ENCODE measurements at places on chromosomes 4 and X.
A peak's percentile ranks its signal among the peaks of the same experiment; 100 is the strongest.

GRCh38 chr4:175308236-175308635, 390.1 kb downstream of the ADAM29 start:
- DNase-seq = peak; percentile 50

DNA sequence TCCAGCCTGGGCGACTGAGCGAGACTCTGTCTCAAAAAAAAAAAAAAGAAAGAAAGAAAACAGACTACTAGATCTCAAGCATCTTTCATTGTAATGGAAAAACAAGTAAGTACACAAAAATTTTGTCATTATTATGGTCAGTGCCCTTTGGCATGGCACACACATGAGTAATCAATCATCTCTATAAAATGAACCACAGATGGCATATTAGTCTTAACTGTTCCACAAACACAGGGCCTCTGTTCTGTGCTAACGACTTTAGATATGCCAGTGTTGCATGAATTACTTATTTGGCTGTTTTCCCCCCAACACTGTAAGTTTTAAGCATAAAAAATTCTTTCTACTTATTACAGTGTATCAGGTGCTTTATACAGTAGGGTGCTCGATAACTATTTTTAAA, 90.4 kb downstream of the COX7B2 start:
- no peak for DNase-seq

DNA sequence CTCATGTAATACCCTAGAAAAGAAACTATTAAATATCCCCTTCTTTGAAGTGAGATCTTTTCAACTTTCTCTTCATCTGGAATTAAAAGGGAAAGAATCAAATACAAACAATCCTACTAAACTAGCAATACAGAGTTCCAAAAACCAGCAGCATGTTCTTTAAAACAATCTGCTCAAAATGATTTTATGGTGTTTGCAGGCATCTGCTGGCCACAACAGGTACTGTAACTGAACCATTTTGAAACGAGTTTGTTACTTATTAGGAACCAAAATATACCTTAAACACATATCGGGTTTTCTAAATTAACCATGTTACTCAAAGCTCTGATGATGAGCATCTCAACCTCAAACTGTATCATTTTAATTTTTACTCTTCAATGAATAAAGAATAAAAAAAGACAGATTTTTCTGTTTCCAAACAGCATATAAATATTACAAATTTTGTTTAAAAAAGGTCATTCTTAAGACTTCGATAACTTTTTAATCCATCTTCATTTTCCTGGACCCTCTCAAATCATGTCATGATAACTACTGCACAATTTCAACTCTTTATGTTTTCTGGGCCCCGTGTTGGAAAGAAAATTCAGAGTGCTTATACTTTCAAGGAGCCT, 56.5 kb downstream of the ARAP2 start:
- no peak for DNase-seq

- no peak for DNase-seq
Measured at GRCh38 chr4:2338754-2339457, 77.0 kb upstream of the MXD4 start.

DNA sequence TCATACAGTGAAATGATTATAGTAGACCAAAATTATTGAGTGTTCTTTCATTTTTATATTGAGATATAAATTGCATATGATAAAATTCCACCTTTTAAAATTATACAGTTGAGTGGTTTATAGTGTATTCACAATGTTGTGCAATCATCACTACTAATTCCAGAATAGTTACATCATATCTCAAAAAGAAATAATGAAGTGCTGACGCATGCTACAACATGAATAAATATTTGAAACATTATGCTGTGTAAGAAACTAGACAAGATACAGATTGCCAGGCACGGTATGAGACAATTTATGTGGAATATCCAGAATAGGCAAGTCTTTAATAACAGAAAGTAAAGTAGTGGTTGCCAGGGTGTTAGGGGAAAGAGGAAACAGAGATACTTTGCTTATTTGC, 871.7 kb downstream of the FAM133A start:
- DNase-seq = no peak

DNA sequence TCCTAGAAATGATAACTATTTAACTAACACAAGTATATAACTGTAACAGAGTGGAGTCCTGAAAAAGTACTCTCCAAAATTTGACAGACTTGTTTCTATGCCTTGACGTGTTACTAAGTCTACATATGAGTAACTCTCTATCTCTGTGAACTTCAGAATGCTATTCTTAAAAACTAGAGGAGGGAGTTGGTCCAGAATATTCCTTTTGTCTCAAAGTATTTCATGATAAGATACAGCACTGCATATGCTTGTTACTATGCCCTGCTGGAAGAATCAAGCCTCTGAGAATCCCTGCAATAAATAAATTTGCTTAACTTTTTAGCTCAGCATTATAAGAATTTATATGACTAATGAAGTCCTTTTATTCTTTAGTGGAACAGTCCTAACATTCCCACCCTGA, 50.9 kb upstream of the ATXN3L start:
- no peak for DNase-seq

DNA sequence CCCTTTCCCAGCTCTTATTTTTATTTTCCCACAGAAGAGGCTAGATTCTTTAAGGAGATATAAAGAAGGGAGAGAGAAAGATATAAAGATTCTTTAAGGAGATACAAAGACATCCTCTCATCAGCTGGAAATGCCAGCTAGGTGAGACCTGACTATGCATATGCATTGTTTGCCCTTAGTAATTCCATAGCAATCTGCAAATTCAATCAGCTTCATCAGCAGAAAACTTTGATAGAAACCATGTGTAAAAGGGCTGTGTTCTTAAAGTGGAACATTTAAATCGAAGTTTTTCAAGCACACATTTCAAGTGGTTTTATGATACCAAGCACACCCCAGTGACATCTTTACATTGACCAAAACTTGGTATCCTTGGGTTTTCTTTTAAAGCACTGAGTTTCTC, 24.1 kb downstream of the FHL1 start:
- no peak for DNase-seq

GRCh38 chr4:147610686-147611085, 6.5 kb upstream of the TMEM184C start:
- DNase-seq = peak; percentile 54

DNA sequence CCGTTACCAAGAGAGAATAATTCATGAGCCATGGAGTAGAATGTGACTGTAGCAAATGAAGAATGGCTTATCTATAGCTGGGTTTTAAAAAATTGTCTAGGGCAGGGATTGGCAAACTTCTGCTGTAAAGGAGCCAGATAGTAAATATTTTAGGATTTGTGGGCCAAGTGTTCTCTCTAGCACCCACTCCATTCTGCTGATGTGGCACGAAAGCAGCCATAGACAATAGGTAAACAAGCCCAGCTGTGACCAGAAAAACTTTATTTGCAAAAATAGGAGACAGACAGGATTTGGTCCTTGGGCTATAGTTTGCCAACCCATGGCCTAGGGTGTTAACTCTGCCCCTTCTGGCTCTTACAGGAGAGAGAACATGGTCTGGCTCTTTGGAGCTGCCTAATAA, 127.2 kb downstream of the AKAP4 start:
- DNase-seq = no peak

- no peak for DNase-seq
Measured at GRCh38 chr4:15694431-15694830, 8.4 kb upstream of the BST1 start.

DNA sequence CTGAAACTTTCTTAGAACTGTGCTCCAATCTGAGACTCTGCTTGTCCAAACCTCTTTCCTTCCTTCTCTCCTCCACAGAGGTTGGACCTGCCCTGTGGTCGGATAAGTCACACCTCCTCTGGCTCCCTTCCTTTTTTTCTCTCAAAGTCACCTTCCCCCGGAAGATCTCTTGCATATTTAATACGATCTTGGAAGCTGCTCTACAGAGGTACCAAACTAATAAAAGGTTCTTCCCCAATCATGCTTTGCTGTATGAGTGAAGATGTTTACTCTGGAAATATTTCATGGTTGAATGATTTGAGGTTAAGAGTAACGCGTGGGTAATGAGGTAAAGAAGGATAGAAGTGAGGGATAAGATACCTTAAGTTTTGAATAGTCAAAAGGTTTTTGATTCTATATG, 166.0 kb downstream of the ATG4A start:
- DNase-seq = no peak

DNA sequence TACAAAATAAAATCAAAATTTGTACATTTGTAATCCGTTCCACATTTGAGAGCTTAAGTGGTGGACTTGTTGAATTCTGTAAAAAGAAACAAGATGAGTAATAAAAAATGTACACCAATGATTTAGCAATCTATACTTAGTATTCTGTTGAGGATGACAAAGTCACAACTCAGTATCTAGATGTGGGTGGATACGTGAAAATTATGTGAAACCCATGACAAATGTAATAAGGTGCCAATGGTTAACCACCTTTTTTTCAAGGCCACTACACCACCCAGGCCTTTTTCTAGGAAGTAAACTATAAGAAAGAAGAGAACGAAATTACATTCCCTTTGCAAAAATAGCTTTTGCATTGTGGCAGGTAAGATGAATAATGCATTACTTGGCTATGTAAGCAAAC, 77.0 kb downstream of the ATP8A1 start:
- no peak for DNase-seq

GRCh38 chr4:86974551-86974994, 39.8 kb downstream of the AFF1 start:
- peak; percentile 23 for DNase-seq

GRCh38 chr4:79874197-79874596, 198.8 kb downstream of the ANTXR2 start:
- no peak for DNase-seq

- no peak for DNase-seq
Measured at GRCh38 chr4:90061881-90062280, 65.3 kb upstream of the CCSER1 start.

GRCh38 chr4:73308286-73308685, 49.7 kb upstream of the ANKRD17 start:
- DNase-seq = peak; percentile 47

GRCh38 chr4:6750286-6751221, 32.0 kb upstream of the KIAA0232 start:
- DNase-seq = no peak

GRCh38 chr4:47068986-47069385, 37.6 kb downstream of the GABRB1 start:
- no peak for DNase-seq

GRCh38 chr4:137180349-137180748, 351.9 kb downstream of the PCDH18 start:
- no peak for DNase-seq

DNA sequence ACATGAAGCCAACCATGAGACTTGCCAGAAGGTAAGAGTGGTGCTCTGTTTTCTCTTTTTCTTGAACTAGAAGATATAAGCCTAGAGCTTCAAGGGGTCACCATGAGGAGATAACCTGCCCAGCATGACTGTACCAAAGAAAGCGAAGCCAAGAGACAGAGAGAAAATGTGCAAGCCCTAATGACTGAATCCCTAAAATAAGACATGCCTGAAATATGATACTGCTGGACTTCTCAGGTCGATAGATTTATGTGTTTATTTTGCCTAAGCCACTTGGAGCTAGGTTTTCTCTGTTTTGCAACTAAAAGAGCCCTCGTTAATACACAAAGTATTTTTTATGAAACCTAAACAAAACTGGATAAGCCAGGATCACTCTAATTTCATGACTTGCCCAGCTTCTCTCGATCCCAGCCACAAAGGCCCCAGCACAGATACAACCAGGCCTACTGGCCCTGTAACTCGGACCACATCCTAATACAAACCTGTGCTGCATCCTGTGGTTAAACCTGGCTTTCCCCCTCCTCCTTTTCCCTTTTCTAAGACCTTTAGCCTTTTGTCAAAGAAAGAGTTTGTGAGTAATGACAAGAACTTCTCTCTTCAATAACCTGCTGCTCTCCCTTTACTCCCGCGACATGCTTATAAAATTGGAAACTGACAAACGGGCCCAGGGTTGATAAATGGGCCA, 185.8 kb downstream of the APBB2 start:
- DNase-seq = no peak

GRCh38 chr4:121690001-121690400, 6.8 kb downstream of the ANXA5 start:
- DNase-seq = peak; percentile 79

DNA sequence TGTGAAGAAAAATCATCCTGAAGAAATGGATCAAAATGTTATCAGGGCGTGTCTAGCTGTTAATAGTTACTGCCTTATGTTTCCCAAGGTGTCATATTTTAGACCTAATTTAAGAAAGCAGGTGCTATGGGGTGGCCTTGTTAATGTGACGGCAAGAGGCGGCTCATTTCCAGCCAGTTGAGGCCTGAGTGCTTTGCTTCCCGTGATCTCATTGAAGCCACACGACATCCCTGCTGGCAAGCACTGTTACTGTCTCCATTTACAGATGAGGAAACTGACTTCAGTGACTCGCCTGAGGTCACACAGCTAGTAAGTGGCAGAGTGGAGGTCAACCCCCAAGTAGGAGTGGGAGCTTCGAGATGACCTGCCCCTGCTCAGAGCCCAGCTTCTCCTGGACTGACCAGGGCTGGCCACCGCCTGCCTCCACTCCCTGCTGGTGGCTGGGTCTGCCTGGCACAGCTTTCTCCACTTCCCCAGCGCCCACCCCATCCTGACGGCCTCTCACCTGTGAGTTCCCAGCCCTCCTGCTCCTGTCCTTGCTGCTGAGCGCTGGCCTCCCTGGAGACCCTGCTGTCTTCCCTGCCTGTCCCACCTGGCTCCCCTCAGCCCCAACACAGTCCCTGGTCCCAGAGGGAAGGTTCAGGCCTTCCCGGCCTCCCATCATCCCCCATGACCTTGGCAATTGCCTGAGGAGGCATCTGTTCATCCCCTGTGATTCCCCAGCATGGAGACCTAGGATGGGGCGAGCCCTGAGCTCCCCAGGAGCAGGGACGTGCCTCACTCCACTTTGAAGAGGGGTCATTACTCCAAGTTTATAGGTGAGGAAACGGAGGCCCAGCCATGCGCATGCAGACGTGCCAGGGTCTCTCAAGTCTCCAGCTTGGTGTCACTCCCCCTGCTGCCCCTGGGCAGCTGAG, 47.7 kb upstream of the SORCS2 start:
- no peak for DNase-seq

- no peak for DNase-seq
Measured at GRCh38 chr4:79598801-79599200, 190.8 kb upstream of the GK2 start.

GRCh38 chrX:148284056-148284455, 216.4 kb upstream of the AFF2 start:
- no peak for DNase-seq

GRCh38 chrX:7446815-7447214, 298.9 kb upstream of the PUDP start:
- DNase-seq = peak; percentile 2

DNA sequence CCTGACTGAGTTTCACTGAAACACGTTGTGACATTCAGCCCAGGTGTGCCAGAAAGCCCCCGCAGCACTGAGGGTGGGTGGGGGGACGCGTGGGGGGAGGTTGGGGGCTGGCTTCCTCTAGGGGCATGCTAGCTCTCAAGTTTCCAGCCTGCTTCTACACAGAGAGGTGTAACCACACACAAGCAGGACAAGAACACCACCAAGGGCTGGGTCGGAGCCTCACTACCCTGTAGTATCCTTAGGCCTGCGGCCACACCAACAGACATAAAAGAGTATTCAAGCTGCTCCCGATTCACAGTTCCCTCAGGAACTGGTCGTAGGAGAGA, 1.8 kb downstream of the USP46 start:
- no peak for DNase-seq

- DNase-seq = no peak
Measured at GRCh38 chrX:119475389-119476101, 7.3 kb downstream of the SLC25A5 start.

Measured in EL (cell line).